ENCODE measurements at places on chromosomes 6 and 20.

- DNase-seq, result no peak
Observed at GRCh38 chr6:157935786-157936185, 45.9 kb upstream of the SYNJ2 start.

GRCh38 chr6:160167604-160168399 is 46.2 kb downstream of the SLC22A1 start:
- no peak for DNase-seq

- no peak for DNase-seq
Observed at GRCh38 chr6:53937461-53937860, 142.7 kb downstream of the LRRC1 start.

GRCh38 chr20:49460916-49461315 is 21.6 kb downstream of the KCNB1 start:
- DNase-seq, result no peak

DNA sequence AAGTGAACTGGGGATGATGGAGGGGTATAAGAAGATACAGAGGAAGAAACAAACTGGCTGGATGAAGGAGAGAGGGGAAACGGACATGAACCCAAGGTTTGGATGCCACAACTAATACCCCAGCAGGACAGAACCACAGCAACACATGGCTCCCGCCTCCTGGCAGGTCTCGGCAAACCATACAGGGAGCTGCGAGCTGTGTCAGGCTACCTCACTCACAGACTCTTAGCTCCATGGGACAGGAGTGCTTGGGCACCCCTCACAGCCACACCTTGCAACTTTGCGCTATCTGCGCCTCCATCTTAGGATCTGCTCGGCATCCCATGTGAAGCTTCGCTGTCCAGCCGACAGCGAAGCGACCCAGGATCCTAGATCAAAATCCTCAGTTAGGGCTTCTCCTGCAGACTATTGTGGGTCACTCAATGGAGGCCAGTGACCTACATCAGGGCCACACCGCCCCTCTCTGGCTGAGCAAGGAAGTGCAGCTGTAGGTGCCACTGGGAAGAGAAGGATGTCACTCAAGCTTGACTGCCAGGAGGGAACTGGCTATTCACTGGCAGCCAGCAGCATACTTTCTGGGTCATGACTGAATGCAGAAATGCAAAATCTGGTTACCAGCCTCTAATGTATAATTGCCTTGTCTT is 174.4 kb upstream of the RIN2 start:
- DNase-seq, result peak; percentile 3

- no peak for DNase-seq
Observed at GRCh38 chr6:8229915-8230756, 127.8 kb upstream of the EEF1E1 start.

GRCh38 chr20:48898896-48899530 is 22.5 kb upstream of the ARFGEF2 start:
- DNase-seq, result no peak

DNA sequence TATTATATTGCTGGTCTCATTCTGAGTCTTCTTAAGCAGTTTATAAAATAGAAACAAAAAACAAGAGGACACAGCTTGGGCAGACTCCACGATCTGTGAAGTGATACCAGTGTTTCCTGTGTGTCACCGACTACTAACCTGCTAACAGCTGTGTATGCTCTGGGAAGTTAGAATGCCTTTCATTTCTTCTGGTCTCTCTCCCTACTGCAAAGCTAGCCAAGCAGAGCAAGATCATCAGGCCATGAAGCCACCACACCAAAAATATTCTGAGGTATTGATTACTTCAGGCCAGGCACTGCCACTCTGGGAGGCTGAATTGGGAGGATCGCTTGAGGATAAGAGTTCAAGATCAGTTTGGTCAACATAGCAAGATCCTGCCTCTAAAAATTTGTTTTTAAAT is 46.9 kb upstream of the SMIM29 start:
- DNase-seq, result peak; percentile 86

GRCh38 chr6:79413562-79414002 is 123.6 kb downstream of the LCA5 start:
- DNase-seq, result no peak

DNA sequence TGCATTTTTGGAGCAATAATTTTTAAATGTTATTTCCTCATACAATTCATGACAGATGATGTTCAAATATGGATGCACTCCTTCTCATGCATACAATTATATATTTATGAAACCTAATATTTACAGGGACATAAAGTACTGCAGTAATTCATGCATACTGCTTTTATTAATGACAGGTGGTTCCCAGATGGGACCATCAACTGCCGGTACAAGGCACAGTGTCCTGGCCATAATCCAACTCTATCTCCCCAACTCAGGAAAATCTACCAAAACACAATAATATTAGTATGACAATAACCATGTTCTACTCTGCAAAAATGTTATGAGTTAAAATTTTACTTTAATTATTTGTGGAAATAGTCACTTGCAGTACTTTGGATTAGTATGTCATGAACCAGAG is 77.8 kb downstream of the VIP start:
- no peak for DNase-seq

GRCh38 chr20:3560578-3560977 is 89.8 kb downstream of the ATRN start:
- DNase-seq, result no peak

All from GM12864 (cell line).